ENCODE measurements at places on chromosomes 3 and 15. TPM values are rescaled to one million over a fixed set of nuclear protein-coding genes. Genes with fewer than 3 reads are reported as not detected.

- no peak overlapping the region for H3K4me3 ChIP-seq
- H3K27ac ChIP-seq: no peak overlapping the region
- H3K36me3 ChIP-seq: no peaks in the 10 kb centered on the region
- no peaks in the 10 kb centered on the region for H3K27me3 ChIP-seq
- no peak for DNase-seq
These were observed 175.9 kb downstream of the CNTN4 start for GRCh38 chr3:2274526-2274925.

- H3K27me3 ChIP-seq: peaks cover 71% of the 10 kb centered on the region
- H3K27ac ChIP-seq: no peak overlapping the region
- no peaks in the 10 kb centered on the region for H3K36me3 ChIP-seq
- peaks cover 6% of the 10 kb centered on the region for H3K4me1 ChIP-seq
These were observed 363 bp downstream of the MAGI1 start for GRCh38 chr3:66038384-66038725.

DNA sequence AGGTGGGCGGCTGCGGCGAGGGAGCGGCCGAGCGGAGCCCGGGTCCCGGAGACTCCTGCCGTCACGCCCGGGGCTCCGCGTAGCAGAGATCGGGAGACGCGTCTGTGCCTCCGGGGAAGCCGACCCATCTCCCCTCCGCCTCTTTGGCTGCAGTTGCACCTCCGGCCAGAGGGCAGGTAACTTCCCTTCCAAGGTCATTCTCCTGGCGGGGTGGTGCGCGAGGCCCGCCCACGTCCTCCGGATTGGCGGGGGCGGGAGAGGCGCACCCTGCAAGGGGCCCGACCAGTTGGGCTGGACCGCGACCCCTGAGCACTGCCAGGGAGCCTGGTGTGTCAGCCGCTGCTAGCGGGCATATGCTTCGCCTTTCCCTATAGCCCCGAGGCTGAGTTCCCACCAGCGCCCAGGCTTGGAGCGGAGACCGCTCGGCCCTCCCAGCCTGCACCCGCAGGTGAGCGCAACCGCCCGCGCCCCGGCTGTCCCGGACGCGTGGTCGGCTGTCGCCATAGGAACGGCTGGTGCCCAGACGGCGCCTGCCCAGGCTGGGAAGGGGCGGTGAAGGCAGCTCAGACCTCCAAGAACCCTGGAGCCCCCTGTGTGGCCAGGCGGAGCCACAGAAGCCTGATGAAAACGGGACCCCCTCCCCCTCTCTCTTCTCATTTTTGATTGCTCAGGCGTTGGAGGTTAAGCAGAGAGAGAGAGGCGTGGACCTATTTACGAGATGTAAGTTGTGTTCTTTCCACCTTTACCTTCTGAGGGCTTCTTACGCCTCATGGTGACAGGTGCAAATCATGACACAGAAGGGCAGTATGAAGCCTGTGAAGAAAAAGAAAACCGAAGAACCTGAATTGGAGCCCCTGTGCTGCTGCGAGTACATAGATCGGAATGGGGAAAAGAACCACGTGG lies 453 bp downstream of the ZDHHC23 start:
- peaks cover 38% of the 10 kb centered on the region for H3K27me3 ChIP-seq
- DNase-seq: no peak
- no peak overlapping the region for H3K27ac ChIP-seq
- H3K4me3 ChIP-seq: peak overlapping the region; percentile 66

DNA sequence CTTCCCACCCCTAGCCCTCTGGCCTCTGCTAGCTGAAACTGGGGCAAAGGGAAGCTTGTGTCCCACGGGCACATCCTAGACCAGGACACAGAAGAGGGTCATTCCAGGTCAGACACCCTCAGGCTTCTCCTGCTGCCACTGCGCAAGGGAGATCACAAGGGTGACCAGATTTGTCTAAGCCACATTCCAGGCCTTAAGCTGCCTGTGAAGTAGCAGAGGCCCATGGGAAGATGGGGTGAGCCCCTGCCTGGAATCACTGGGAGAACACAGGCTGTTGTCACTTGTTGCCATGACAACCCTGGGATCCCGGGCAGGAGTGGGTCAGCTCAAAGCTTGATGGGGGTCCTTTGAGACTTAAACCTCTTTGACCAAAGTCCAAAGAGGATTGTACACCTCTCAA lies 10.8 kb downstream of the STRA6 start:
- H3K4me3 ChIP-seq: no peak overlapping the region
- H3K36me3 ChIP-seq: no peaks in the 10 kb centered on the region
- H3K4me1 ChIP-seq: no peaks in the 10 kb centered on the region
- no peak for DNase-seq
- no peaks in the 10 kb centered on the region for H3K27me3 ChIP-seq
- H3K27ac ChIP-seq: no peak overlapping the region

DNA sequence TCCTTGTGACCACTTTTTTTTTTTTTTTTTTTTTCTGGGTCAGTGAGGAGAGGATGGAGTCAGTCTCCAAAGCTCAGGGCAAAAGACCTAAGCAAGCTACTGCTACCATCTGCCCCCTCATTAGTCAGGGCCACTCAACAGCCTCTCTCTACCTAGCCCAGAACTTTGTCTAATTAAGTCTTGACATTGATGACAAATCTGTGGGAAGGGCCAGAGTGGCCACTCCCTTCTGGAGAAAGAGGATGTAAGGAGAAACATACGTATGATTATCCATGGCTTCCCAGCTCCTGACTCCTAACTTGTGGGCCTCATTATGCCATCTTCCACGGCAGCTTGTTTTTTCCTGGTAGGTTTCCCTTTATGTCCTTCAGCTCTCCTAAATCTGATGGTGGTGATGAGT lies 37.9 kb downstream of the NR1I2 start:
- no peaks in the 10 kb centered on the region for H3K4me1 ChIP-seq
- H3K4me3 ChIP-seq: no peak overlapping the region
- DNase-seq: no peak
- H3K36me3 ChIP-seq: no peaks in the 10 kb centered on the region

Gene USP3
- total RNA-seq: 70.8 TPM

All from activated CD4-positive, alpha-beta T cell treated with anti-CD3 and anti-CD28 coated beads, Interleukin-2, amount 10 ng/mL, durations not matched to agents 7 days and 5 days (primary cell).